ENCODE measurements at places on chromosomes 6 and 20.

DNA sequence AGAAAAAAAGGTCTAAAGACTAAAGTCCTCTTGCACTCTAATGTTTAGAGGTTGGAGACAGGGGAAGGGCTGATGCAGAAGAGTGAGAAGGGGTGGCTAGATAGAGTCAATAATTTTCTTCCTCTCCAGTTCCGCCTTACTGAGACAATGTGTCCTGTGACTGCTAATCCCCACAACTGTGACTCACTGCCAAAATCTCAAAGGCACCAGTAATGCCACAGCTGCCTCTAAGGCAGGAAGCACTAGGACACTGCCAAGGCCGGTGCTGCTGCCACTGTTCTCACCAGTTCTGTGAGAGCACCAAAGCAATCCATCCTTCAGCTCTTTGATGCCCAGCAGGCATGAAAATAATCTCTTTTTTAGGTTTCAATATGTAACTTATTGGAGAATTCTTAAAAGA, 701.9 kb upstream of the MAP3K7 start:
- no peak overlapping the region for H3K4me3 ChIP-seq
- no peaks in the 10 kb centered on the region for H3K4me1 ChIP-seq
- H3K36me3 ChIP-seq: no peaks in the 10 kb centered on the region
- DNase-seq: no peak
- H3K27ac ChIP-seq: no peak overlapping the region

DNA sequence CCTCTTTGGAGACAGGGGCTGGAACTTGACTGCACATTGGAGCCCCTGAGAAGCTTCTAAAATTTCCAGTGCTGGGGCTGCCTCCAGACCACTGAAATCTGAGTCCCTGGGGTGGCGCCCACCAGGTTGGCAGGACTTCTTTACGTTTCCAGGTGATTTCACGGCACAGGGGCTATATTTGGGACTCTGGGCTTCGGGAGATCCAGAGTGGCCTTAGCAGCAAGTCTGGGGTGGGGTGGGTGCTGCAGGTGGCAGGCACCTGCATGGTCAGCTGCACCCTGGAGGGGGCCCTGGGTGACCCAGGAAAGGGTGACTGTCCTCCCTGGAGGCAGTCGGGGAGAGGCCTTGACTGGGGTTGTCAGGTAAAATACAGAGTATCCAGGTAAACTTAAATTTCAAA, 135.5 kb upstream of the PHACTR3 start:
- peaks cover 28% of the 10 kb centered on the region for H3K4me1 ChIP-seq
- no peaks in the 10 kb centered on the region for H3K36me3 ChIP-seq
- peaks cover 4% of the 10 kb centered on the region for H3K27me3 ChIP-seq
- DNase-seq: no peak
- H3K4me3 ChIP-seq: no peak overlapping the region

GRCh38 chr6:89585154-89585553, 53.4 kb downstream of the LYRM2 start:
- H3K27ac ChIP-seq: no peak overlapping the region
- H3K4me3 ChIP-seq: no peak overlapping the region
- no peaks in the 10 kb centered on the region for H3K36me3 ChIP-seq
- no peak for DNase-seq
- H3K4me1 ChIP-seq: peaks cover 58% of the 10 kb centered on the region
- H3K27me3 ChIP-seq: peaks cover 6% of the 10 kb centered on the region

DNA sequence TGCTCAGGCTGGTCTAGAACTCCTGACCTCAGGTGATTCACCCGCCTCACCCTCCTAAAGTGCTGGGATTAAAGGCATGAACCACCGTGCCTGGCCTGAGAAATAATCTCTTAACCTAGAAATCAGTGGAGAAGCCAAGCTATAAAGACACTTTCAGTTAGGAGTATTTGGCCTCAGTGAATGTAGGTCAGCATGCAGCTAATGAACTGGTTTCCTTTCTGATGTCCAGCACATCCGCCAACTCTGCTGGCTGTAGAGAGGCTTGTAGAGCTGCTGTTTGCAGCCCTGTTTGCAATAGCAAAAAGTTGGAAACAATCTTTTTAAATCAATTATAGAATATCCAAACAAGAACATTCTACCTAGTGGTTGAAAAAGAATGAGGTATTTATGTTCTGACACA, 42.4 kb upstream of the ELOVL5 start:
- H3K27ac ChIP-seq: no peak overlapping the region
- no peak overlapping the region for H3K4me3 ChIP-seq
- no peak for DNase-seq
- H3K4me1 ChIP-seq: no peaks in the 10 kb centered on the region
- H3K36me3 ChIP-seq: no peaks in the 10 kb centered on the region
- H3K27me3 ChIP-seq: peaks cover 10% of the 10 kb centered on the region

DNA sequence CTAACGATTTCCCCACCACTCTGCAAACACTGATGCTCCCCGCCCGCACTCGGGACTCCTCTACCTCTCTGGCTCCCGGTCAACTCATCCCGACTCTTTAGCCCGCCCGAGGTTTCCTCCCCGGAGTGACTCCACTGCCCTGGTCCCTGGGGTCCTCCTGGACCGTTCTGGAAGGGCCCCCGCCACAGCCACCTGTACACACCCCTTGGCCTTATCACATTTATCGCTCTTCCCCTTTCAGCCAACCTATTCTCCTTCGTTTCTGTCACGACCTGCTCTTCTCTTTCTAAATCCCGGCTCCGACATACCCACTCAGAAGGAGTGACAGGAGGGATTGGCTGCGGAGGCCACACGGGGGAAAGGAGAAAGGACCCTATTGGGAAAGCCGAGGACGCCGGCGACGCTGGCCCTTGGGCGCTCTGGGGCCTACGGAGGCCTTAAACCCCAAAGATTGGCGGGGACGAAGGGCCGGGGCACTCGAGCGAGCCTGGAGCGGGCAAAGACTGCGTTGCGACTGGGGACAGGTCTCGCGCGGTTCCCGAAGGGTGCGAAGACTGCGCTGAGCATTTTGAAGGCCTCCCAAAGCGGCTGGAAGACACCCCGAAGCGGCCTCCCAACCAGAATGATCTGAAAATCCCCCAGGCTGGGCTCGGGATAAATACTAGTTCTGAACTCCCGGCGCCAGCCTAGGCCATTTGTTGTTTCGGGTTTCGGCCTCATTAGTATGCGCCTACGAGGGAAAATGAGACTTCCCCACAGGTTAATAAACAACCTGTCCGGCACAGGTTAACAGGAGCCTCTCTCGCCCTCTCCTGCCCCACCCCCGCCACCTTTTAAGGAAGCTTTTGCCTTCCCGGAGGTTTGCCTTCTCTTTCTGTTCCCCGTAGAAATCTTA, 9.2 kb downstream of the SIM1 start:
- peak; percentile 46 for DNase-seq
- peaks cover 74% of the 10 kb centered on the region for H3K4me1 ChIP-seq
- H3K36me3 ChIP-seq: no peaks in the 10 kb centered on the region
- peak overlapping the region; percentile 29 for H3K27ac ChIP-seq
- H3K27me3 ChIP-seq: peaks cover 1% of the 10 kb centered on the region

GRCh38 chr6:68633972-68634725, 933 bp upstream of the ADGRB3 start:
- peaks cover 30% of the 10 kb centered on the region for H3K4me1 ChIP-seq
- peak overlapping the region; percentile 94 for H3K4me3 ChIP-seq
- H3K27ac ChIP-seq: peak overlapping the region; percentile 64
- H3K36me3 ChIP-seq: no peaks in the 10 kb centered on the region
- H3K27me3 ChIP-seq: peaks cover 81% of the 10 kb centered on the region

DNA sequence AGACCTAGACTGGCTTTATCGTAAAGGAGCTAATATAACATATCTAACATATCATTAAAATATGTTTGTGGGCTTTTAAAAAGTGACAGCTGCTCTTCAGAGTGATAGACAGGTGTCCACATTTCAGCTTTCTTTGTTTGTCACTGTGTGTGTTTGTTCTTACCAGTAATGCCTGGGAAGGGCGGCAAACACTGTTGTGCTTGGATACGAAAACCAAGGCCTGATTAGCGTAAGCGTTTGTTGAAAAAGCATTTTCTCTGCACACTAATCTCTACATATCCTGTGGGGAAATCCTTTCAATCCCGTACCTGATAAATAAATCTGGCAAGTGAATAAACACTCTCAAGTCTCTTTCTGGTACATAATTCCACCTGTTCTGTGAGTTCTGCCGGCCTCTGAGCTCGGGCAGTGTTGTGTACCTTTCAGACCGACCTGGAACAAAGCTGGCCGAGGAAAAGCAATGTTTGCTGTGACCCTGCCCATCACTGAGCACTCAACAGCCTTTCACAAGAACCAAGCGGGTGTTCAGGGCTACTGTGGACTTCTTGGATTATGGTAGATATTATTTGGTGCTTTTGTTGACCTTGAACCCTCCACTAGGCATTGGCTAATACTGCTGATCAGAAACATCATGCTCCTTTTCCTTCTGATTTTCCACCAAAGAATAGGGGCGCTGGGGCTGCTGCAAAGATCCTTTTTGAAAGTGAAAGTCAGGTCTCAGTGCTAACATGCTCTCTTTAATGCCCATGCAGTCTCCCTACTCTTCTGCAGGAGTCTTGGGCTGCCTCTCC, 100.4 kb downstream of the CD83 start:
- peaks cover 21% of the 10 kb centered on the region for H3K27me3 ChIP-seq

DNA sequence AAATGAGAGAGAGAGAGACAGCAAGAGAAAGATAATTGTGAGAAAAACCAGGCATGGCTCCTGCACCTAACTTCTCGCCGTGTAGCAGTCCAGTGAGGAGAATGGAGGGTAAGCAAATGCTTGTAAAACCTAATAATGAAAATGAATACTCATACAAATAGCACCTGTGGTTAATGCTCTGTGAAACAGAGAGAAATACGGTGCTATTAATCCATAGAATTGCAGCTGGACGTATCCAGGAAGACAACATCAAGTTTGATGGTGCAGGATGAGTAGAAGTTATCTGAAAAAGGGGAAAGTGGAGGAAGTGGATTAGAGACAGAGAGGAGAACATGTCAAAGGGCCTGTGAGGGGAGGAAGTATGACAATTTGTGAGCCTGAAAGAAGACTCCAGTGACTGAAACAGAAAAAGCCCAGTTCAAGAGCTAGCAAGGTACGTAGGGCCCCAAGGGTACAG, 89.4 kb upstream of the PAK5 start:
- peaks cover 6% of the 10 kb centered on the region for H3K27me3 ChIP-seq
- no peak overlapping the region for H3K27ac ChIP-seq
- no peaks in the 10 kb centered on the region for H3K36me3 ChIP-seq
- no peaks in the 10 kb centered on the region for H3K4me1 ChIP-seq

DNA sequence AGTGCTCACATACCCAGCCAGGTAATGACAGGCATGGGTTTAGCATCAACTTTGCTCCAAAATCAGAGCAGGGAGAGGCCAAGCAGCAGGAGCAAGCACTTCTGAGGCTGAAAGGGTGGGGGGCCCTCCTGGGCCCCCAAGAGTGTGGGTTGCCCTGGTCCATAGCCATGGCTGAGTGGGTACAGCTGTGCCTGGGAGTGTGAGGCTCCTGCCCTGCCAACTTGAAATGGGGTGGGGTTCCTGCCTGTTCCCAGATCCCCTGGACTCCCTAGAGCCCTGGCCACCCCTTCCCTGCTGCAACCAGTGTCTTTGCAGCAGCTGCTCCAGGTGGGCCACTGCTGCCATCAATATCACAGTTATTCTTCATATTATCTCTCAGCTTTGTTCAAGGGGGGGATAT, 1224.2 kb upstream of the GJE1 start:
- H3K27me3 ChIP-seq: no peaks in the 10 kb centered on the region
- no peaks in the 10 kb centered on the region for H3K36me3 ChIP-seq
- DNase-seq: no peak
- no peak overlapping the region for H3K4me3 ChIP-seq

GRCh38 chr6:169271158-169271876, 17.7 kb upstream of the THBS2 start:
- no peak for DNase-seq
- no peaks in the 10 kb centered on the region for H3K36me3 ChIP-seq
- no peak overlapping the region for H3K4me3 ChIP-seq
- peak overlapping the region; percentile 96 for H3K27ac ChIP-seq
- peaks cover 4% of the 10 kb centered on the region for H3K27me3 ChIP-seq

- DNase-seq: no peak
- no peaks in the 10 kb centered on the region for H3K4me1 ChIP-seq
- peak overlapping the region; percentile 38 for H3K27ac ChIP-seq
- peaks cover 75% of the 10 kb centered on the region for H3K36me3 ChIP-seq
Observed at GRCh38 chr6:79048611-79049010, 29.4 kb downstream of the PHIP start.

DNA sequence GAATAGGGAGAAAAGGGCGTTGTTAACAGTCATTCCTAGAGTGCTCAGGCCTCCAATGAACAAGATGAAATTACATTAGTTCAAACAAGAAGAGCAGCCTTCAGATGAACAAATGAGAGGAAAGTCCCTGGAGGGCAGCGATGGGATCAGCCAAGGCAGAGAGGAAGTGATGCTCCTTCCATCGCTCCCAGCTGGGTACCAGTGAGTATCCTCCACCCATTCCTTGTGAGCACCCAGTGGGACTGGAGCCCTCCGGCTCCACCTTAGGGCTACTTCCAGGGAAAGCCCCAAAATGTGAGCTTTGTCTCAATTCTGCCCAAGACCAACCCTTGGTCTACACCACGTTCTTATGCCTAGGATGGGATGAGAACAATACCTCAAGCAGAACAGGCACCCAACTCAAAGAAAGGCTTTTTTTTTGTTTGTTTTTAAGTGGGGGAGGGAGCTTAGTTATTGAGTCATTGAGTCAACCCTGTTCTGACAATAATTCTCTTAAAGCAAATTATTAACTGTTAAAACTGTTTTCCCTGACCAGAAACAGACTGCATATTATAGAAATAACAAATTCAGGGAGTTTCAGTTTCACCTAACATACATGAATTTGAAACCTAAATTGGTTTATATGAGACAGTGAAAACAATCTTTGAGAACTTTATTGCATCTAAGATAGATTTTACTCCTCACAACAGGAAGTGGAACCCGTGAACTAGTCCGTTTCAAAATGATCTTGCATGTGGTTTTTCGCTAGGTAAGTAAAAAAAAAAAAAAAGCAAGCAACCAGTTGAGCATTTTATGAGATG, 106.9 kb downstream of the IPCEF1 start:
- H3K36me3 ChIP-seq: peaks cover 7% of the 10 kb centered on the region
- no peaks in the 10 kb centered on the region for H3K27me3 ChIP-seq
- no peak for DNase-seq
- peaks cover 47% of the 10 kb centered on the region for H3K4me1 ChIP-seq

DNA sequence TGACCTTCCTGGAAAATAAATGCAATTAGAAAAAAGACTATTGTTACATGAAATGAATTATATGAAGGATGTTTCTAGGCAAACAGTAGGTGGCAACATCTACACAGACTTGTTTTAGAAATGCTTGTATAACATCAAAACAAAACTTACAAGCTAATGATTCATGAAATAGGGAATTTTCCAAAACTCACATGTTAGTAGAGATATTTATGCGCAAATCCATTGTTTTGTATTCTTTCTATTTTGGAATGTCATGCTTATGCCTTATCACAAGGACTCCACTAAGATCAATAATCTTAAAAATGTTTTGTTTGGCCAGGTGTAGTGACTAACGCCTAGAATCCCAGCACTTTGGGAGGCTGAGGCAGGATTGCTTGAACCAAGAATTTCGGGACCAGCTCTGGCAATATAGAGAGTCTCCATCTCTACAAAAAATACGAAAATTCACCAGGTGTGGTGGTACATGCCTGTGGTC, 32.3 kb upstream of the LGSN start:
- no peak overlapping the region for H3K27ac ChIP-seq
- H3K36me3 ChIP-seq: no peaks in the 10 kb centered on the region
- peaks cover 3% of the 10 kb centered on the region for H3K27me3 ChIP-seq
- no peak overlapping the region for H3K4me3 ChIP-seq
- H3K4me1 ChIP-seq: no peaks in the 10 kb centered on the region
